ENCODE measurements at places on chromosomes 3 and 15.

- DNase-seq = no peak
These were observed 157.2 kb downstream of the DCLK3 start for GRCh38 chr3:36606871-36607765.

DNA sequence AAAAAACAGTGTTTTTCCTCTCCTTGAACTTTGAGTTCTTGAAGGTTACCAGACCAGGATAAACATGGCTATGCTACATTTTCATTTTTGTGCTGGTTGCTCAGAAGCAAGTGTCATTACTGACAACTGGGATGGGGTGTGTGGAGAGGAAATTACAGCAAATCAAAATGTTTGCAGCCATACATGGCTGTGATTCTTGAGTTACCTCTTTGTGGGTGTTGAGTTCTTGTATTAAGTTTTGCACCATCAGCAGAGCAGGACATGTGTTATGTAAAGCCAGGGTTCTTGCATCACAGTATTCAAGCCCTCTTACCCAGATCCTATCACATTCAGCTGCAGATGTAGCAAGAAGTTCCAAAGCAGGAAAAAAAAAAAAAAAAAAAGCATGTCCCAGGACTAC, 53.9 kb upstream of the ATOSA start:
- no peak for DNase-seq

DNA sequence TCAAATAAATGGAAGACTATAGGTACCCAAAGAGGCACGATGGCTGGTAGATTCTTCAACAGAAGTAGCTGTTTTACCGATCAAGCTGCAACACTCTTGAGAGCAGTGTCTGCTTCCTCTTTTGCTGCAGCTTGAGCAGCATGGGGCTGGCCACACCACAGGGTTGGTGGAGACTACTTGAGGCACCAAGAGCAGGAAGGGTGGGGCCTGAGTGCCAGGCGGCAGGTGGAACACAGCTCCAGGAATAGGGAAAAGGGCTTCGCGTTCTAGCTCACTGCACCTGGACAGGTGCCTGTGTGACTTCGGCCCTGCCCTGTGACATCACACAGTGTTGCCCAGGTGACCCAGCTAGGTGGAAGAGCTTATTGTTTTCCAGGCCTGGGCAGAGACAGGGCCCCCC, at the start of gene CCDC33:
TSS of gene CCDC33 (plus strand) at position 365 of the 400 bp plus-strand sequence. CDS start 394 bp downstream, outside the sequence.
- DNase-seq = no peak

DNA sequence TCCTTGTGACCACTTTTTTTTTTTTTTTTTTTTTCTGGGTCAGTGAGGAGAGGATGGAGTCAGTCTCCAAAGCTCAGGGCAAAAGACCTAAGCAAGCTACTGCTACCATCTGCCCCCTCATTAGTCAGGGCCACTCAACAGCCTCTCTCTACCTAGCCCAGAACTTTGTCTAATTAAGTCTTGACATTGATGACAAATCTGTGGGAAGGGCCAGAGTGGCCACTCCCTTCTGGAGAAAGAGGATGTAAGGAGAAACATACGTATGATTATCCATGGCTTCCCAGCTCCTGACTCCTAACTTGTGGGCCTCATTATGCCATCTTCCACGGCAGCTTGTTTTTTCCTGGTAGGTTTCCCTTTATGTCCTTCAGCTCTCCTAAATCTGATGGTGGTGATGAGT, 37.9 kb downstream of the NR1I2 start:
- DNase-seq = no peak

- DNase-seq = no peak
These were observed 41.0 kb upstream of the MANF start for GRCh38 chr3:51343918-51344687.

GRCh38 chr3:28743831-28744230, 395.2 kb upstream of the AZI2 start:
- DNase-seq = no peak

DNA sequence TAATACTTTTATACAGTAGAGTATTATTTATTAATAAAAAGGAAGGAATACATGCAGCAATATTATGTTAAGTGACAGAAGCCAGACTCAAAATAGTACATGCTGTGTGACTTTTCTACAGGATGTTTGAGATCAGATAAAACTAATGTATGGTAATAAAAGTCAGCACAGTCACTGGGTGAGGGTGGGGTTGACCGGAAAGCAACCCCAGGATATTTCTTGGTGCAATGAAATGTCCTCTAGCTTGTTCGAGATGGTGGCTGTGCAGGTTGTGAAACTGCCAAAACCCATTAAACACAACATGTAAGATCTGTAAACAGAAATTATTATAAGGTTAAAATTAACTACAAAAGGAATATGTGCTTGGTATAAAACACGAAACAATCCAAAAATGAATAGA, 20.8 kb upstream of the ALDH1L1 start:
- no peak for DNase-seq

GRCh38 chr15:52139599-52140462, 27.3 kb upstream of the BCL2L10 start:
- DNase-seq = peak; percentile 60

GRCh38 chr15:56217341-56217740, 26.3 kb downstream of the RFX7 start:
- DNase-seq = no peak

GRCh38 chr3:39383045-39383880, at the start of gene SLC25A38:
SLC25A38 (plus strand) TSS chr3:39383370; CDS start chr3:39383725, 355 bp downstream.
- DNase-seq = peak; percentile 85

- peak; percentile 48 for DNase-seq
These were observed 38.5 kb downstream of the PYDC2 start for GRCh38 chr3:191499307-191500080.

- no peak for DNase-seq
These were observed 193.9 kb downstream of the DTWD1 start for GRCh38 chr15:49814709-49815108.

DNA sequence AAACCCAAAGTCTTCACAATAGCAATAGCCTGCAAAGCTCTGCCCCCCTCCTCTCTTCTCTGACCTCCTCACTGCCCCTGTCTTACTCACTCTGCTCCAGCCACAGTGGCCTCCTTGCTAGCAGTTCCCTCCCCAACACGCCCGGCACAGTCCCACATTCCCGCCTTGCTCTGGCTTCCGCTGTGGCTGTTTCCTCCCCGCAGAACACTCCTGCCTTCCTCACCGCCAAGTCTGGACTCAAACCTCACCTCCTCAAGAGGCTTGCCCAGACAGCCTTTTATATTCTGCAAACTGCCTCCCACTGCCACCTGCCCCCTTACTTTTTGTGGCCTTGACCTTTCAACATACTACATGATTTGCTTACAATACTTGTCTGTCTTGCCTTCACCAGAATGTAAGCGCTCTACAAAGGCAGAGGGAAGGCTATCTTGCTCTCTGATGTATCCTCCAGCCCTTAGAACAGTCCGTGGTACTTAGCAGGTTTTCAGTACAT, 406 bp upstream of the MPI start:
- DNase-seq = peak; percentile 52

DNA sequence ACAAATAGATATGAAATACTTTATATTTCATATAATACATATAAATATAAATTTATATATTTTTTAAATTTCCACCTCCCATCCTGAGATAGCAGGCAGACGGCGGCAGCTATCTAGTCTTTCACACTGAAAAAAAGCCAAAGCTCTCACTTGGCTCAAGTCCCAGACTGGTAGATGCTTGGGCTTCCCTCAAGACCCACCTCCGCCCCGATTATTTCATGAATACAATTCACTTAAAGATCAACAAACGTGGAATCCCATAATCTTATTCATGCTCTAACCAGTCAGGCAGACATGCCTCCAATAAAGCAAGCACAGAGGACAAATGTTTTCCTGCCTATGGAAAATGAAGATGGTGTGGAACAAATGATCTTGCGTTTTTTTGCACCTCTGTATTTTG, 275.9 kb upstream of the NR2F2 start:
- DNase-seq = no peak

- DNase-seq = peak; percentile 88
These were observed 416 bp upstream of the CORO2B start for GRCh38 chr15:68578175-68578979.

DNA sequence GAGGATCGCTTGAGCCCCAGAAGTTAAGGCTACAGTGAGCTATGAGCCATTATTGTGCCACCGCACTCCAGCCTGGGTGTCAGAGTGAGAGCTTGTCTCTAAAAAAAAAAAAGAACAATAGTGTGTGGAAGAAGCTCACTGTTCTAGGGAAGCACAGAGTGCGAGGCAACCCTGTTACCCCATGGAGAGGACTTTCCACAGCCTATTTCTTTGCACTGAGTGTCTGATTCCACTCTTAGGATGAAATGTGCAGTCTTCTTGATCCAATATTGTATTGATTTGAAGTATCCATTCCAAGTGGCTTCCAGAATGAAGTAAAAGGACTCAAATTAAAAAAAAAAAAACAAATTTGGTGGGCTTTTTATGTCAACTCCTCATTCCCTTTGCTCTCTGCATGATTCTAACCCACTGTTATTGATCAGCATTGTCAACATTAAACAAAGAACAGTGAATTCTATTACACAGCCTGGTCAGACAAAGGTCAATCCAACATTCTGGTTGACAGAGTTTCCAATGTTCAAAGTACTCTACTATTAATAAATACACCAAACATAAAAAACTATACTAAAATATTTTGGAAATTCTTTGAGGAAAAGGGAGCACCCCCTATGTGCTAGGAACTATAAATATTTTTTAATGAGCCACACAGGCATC, 150.2 kb upstream of the PTPRG start:
- no peak for DNase-seq

DNA sequence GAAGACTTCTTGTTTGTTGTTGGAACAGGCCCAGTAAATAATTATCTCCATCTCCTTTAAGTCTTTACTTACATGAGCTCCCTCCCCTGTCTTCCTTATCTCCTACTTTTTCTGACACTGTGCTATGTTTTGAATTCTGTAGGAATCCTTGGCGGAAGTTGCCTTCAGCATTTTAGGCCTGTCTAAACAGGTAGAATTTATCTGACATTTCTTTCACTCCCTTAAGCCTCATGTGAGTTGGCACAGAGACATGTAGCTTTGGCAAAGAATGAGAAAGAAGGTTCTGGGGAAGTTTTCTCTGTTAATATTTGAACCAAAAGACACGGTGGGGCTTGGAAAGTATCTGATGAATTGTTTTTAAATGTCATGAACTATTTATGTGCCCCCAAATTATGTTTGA, 8.1 kb downstream of the MCTP2 start:
- DNase-seq = no peak

DNA sequence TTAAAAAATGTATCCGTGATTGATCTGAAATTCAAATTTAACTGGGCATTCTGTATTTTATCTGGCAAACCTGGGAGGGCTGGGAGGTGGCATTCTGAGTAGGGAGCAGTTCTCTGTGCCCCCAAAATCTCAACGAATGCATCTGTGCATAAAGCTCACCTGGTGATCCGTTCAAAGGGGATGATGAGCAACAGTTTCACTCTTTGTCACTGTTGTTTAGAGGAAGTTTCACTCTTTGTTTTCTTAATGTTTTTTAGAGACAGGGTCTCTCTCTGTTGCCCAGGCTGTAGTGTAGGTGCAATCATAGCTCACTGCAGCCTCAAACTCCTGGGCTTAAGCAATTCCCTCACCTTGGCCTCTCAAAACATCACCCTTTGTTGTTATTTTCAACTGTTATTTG, 186.7 kb downstream of the SSR3 start:
- no peak for DNase-seq

- DNase-seq = no peak
These were observed 121.4 kb upstream of the SGO1 start for GRCh38 chr3:20307383-20307782.

DNA sequence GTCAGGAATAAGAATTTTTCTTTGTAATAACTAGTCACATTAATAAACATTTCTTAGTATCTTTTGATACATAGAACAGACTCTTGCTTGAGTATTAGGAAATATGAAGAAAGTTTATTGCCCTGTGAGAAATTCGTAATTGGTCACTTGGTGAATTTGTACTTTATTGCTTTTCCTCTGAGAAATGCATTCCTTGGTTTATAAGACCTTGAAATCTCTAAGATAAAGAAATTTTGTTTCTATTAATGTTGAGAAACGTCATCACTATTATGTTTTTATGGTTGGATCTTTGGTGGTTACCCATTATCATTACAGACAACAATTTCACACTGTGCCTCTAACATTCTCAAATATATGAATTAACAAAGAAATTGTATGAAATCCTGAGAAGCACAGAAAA, 652.0 kb upstream of the NECTIN3 start:
- DNase-seq = no peak

DNA sequence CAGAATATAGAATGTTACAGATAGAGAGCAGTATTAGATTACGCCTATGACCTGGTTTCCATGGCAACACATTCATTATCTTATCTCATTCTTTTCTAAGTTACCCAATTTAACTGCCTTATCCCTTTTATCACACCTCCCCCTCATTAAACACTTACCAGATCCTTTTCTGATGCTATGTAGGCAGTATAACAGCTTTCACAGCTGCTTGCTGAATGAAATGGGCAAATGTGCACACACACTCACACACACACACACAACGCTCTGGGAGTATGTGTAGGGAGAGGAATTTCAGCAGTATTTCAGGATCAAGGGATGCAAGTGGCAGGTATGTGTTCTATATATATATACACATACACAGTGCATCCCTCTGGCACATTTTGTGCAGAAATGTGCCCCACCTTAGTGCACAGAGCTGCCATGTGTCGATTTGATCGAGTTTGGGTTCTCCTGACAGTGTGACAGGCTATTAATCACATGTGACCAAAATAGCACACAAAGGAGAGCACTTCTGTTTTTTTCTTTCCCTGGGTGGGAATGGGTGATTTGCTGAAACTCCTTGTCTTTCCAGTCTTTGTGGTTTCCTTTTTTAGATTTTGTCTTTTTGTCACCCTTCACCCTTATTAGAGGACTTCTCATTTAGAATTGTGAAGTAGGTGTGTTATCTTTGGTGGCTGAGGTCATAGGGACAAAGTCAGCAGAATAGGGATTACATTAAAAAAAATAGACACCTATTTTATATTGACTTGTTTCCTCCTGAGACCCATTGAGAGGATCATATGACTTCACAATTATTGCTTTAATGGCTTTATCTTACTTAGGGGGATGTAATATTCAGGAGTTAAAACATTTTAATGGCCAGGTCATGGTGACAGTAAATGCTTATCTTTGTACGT, 553.7 kb downstream of the PDCD6IP start:
- no peak for DNase-seq

DNA sequence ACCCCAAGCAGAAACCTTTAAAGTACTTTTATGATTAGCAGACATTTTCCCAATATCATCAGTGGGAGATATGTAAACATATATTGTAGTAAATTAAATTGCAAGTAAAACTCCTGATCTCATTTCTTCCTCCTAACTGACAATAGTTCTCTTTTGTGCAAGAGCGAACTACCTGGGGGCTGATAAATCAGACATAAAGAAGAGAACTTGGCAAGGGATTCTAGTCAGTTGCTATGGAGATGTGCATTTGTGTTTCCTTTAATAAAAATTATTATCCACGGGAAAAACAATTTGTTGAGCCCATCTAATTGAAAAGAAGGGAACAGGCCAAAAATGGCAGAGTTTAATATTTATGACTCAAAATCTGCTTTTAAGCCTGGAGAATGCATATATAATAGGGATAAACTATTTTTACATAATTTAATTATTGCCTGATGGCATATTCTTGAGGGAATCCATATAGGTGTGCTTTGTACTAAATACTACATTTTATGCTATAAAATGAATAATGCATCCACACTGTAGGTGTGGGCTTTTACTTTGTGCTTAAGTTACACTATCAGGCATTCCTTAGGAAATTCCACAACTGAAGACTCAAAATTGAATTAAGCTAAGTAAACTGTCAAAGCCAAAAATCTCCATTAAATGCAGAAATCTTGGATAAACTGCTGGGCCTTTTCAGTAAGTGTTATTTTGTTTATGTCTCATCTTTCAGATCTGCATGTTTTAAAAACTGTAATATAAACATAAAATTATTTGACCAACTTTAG, 258.1 kb downstream of the ERC2 start:
- no peak for DNase-seq

GRCh38 chr3:37310666-37311050, 136.3 kb upstream of the LRRFIP2 start:
- DNase-seq = no peak

- no peak for DNase-seq
These were observed 28.1 kb upstream of the CAPN3 start for GRCh38 chr15:42331235-42331634.
